Islet precursor cell (in vitro differentiated cells): ENCODE measurements at places on chromosomes 6 and 20.

GRCh38 chr20:8492173-8492572 is 360.1 kb downstream of the PLCB1 start:
- DNase-seq, result no peak

DNA sequence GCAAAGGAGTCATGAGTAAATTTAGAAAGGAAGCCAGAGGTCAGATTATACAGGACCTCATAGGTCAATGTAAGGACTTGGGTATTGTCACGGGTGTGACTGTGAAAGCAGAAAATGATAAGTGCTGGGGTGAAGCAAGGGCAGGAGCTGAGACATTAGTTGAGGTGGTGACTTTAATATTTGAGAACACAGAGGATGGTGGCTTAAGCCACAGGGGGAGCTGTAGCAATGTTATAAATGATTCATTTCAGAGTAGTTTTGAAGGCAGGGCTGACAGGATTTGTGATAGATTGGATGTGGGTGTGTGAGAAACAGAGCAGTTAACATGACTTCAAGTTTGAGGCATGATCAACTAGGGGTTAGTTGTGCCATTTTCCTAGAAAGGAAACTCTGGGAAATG is 659.9 kb downstream of the EPM2A start:
- DNase-seq, result no peak

DNA sequence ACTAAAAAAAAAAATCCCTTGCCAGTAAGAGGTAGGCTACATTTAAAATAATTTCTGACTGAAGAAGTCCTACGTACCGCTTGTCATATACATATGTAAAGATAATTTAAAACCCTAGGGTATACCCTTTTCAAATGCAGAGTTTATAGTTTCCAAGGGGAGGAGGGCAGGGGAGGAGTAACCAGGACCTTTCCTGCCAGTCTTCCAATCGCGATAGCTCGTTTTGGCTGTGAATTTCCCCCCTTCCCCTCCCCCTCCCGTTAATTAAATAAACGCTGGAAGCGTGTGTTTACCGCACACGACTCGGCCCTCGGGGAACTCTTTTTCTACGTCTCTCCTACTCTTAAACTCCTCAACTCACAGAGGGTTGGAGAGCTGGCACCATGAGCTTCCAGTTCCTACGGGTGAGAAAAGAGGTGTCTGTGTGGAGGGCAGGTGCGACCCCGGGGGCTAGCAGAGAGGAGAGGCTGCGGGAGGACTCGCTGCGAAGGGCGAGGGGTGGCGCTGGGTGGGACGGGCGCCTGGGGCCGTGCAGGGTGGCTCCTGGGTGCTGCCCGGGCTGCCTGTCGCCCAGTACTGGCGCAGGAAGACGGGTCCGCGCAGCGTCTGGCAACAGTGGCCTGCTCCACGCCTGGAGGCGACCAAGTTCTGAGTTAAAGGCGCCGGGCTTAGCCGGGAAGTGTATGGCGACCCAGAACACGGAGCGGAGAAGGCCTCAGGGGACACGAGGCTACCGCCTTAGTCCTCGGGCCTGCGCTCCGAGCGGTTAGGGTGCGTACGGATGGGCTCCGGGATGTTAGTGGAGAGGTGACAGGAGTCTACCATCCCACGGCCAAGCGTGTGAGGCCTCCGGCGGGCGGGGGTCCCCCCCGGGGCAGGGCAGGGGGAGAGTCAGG is 4.1 kb upstream of the TFAP2C start:
- DNase-seq, result peak; percentile 76

GRCh38 chr6:126784161-126784790 is 334.2 kb upstream of the RSPO3 start:
- DNase-seq, result no peak

GRCh38 chr6:79646561-79646960 is 15.4 kb downstream of the SH3BGRL2 start:
- no peak for DNase-seq

DNA sequence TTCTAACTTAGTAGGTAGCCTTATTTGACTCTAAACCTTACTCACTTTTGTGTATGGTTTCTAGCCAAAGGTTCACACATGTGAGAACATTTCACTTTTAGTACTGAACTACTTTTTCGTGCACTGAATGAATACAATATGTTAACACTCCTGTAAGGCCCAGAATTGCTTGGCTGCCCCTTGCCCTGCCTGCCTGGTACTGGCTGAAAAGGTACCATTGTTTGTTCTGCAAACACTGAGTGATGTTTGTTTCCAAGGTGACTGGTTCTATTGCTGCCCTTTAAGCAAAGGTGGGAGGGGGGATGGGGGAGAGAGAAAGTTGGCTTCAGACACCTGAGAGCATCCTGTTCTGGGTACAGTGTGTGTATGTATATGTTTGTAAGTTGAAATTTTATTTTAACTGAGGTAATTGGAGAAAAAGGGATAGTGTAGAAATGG is 31.2 kb downstream of the RREB1 start:
- peak; percentile 71 for DNase-seq

DNA sequence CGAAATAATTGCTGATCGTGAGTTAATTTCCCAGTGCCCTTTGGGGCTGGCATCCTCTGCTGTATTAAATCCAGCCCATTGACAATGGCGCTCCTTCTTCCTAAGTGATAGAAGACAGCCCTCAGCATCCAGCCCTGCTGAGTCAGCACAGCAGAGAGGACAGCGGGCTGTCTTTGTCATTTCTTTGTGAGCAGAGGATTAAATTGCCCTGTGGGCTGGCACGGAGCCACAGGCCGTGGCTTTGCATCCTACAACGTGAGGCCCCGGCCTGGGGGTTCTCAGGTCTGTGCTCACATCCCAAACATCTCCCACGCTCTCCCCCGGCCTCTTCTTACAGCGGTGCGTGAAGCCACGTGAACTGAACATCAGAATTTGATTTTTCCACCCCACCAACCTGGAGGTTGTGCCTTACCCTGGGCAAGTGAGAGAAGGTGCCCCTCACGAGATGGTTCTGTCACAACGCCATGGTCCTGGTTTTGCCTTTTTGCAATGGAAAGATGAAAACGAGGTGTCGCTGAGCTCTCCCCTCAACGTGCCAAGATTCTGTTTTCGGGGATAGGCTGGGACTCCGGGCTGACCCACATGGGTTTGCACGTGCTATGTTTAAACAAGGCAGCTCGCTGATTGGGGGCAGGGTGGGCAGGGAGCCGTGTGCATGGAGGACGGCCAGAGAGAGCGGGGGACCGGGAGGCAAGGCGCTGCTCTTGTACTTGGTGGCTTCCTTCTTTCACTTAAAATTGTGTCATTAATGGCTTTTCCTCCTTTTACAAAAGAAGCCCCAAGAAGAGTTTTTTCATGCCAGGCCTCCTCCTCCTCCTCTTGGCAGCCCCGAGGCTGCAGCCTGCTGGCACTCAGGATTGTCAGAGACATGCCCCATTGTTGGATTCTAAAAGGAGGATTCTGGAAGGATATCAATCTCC is 19.5 kb downstream of the CDH4 start:
- DNase-seq, result no peak

DNA sequence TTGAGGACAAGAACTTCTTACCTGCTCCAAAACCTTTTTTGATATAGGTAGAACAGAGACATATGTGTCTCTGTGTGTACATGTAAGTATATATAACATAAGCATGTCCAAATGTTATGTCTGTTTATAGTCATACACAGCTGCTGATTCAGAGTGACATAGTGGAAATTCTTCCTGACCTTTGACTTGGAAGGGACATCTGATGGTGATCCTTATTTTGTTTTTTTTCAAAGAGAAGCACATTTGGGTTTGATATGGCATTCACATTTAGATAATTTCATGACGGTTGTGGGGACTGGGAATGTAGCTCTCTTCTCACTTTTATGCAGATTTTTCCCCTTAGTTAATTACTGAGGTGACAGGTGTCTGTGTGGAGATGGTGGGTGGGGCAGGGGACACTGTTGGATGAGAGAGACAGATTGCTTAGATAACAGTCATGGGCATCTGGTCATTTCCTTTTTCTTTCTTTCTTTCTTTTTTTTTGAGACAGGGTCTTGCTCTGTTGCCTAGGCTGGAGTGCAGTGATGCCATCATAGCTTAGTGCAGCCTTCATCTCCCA is 39.0 kb downstream of the FARS2 start:
- DNase-seq, result no peak

GRCh38 chr6:49576618-49577017 is 26.1 kb downstream of the C6orf141 start:
- peak; percentile 65 for DNase-seq

- DNase-seq, result no peak
Measured at GRCh38 chr20:62141397-62142251, 1.6 kb downstream of the PSMA7 start.

- no peak for DNase-seq
Measured at GRCh38 chr20:24572862-24573261, 103.4 kb downstream of the SYNDIG1 start.
